Stimulated activated CD4-positive, alpha-beta T cell treated with anti-CD3 and anti-CD28 coated beads, TNF-alpha, amount 100 ng/mL, for 24 hours (primary cell): ENCODE measurements at places on chromosomes 1 and 21.

GRCh38 chr21:41045534-41046268, 122.3 kb upstream of the BACE2 start:
- no peak for DNase-seq

DNA sequence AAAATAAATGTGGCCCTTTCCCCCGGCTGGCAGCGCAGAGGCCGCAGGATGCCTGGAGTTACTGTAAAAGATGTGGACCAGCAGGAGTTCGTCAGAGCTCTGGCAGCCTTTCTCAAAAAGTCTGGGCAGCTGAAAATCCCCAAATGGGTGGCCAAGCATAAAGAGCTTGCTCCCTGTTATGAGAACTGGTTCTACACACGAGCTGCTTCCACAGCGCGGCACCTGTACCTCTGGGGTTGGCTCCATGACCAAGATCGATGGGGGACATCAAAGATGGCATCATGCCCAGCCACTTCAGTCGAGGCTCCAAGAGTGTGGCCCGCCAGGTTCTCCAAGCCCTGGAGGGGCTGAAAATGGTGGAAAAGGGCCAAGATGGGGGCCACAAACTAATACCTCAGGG, 95.9 kb downstream of the LRIG2 start:
- DNase-seq = no peak

DNA sequence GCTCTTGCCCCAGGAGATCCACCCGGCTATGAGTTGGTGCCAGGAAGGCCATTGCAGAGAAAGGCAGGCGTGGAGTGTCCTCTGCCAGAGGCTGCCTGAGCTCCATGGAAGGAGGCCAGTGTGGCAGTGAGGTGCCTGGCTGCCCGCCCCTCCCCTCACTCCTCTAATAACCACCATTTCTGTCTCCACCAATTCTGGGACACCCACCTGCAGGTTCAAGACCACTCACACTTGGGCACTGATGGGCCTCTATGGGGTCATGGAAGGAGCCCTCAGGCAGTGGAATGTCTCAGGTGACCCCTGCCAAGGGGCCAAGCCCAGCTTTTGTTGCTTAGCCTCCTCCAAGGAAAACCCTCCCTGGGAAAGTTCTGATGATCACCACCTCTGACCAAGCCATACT, 731.6 kb downstream of the MATN1 start:
- no peak for DNase-seq

- no peak for DNase-seq
These were observed 33.8 kb upstream of the COL6A1 start for GRCh38 chr21:45947716-45948255.

DNA sequence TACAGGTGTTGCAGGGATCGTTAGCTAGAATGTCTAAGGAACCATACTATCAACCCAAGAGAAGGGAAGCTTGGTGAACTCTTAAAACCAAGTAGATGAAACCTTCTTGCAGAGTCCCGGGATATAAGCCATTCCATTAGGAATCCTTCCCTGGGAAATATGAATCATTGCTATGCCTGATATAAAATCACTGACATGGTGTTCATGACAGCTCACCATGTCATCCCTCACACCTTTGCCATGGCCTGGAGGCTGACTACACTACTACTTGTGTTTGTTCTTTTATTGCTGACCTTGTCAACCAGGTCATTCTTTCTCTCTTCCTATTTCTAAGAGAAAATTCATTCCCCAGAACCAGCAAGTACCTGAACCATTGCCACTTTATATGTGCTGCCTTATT, 12.1 kb downstream of the ST6GALNAC3 start:
- no peak for DNase-seq

DNA sequence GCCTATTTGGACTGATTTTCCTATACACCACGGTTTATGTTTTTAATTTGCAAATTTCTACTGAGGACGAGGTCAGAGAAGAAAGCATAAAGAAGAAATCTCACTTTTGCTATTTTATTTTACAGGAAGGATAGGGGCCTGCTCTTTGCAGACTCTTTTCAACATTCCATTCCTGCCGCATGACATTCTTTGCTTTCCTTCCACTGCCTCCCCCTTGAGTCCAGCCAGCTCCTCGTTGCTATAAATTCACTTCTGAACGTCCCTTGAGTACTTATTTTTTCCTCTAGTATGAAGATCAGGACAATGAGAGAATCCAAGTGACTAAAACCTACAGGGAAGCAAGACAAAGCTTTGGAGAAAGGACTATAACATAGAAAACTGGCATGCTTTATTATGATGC, 53.4 kb upstream of the PTGFR start:
- no peak for DNase-seq

DNA sequence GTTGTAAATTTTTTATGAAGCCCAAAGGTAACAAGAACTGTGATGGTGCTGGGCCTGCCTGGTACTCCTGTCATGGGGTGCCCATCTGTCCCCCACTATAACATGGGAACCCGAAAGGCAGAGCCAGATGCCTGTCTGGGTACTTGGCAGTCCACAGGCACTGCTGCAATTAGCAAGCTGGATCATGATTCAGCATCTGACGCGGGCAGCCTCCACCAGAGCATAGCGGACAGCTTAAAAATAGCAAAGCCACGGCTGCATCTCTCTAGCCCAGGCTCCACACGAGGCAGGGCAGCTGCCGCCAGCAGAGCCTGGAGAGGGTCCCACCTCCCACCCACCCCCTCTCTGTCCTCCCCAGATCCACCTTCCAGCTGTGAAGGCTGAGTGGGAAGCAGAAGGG, 22.9 kb downstream of the SUSD4 start:
- no peak for DNase-seq

GRCh38 chr1:55063577-55063942, 24.2 kb downstream of the PCSK9 start:
- no peak for DNase-seq

GRCh38 chr1:30930631-30931173, 22.1 kb upstream of the SDC3 start:
- no peak for DNase-seq

GRCh38 chr21:14591377-14591776, 45.3 kb upstream of the SAMSN1 start:
- DNase-seq = no peak

DNA sequence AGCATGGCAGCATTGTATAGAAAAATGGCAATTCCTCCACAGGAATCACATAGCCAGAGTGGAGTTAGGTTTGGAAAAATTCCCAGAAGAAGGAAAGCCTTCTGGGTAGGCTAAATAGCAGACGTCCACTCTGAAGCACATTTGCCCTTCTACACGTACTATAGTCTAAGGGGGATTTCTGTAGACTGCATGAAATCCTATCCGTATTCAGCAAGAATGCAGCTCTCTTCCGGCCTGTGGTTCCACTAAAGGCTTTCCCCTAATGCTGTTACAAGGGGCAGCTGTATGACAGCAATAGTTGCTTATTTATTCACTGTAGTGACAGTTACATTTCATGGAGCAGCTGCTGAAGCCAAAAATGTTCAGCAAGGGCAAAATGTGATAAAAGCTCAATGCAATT, 263.6 kb downstream of the RWDD3 start:
- no peak for DNase-seq

GRCh38 chr1:14137411-14138134, 437.6 kb downstream of the PRDM2 start:
- no peak for DNase-seq

DNA sequence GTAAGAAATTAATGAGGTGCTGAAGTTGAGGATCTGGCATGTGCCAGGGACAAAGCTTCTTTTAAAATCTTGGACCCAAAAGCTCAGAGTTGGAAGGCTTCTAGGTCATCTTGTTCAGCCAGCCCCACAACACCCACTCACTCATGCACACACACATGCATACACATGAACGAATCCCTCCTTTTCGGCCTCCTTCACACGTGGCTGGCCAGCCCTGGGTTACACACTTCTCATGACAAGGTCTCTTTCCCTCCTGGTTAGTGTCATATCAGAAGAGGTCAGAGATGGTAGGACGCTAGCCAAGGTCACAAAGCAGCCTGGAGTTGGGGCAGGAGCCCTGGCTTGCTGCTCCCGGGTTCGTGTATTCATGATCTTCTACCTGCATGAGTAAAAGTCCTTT, 6.9 kb downstream of the DMBX1 start:
- no peak for DNase-seq

GRCh38 chr1:156660752-156661112, 16.5 kb downstream of the NES start:
- DNase-seq = no peak

- no peak for DNase-seq
These were observed 12.3 kb upstream of the GOLT1A start for GRCh38 chr1:204225841-204226735.

DNA sequence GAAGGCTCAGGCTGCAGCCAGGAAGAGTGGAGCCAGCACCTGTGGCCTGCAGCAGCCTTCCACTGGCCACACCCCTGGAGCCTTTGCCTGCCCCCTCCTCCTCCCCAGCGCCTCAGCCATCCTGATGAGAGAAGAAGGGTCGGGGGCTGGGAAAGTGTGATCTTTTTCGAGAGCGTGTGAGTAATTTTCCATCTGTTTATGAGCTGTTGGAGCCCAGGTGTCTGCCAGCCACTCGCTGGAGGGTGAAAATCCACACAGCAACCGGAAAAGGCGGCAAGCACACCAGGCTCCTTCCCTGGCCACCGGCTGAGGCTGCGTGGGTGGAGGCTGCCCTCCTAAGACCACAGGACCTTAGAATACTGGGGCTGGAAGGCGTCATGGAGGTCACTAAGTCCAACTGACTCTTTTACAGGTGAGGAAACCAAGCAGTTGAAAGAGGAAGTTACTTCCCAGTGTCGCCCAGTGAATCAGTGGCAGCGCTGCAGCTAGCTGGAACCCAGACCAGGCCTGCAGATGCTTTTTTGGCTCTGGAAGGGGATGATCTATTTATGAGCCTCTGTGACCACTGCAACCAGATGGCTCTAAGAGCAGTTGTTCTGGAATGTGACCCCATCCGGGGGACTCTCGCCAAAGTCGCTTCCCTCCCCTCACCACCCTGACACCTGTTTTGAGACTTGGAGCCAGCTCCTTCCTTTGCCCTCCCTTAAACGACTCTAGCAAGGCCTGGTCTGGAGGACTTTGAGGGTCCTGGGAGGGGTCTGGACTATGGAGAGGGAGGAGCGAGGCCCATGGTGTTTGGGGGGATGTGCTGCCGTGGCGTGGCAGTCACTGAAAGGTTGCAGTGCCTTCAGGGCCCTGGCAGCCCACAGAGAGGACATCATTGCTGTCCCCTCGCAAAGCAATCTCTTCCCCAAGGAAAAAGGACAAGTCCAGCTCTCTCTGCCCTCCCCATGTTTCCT, 54.5 kb downstream of the LGR6 start:
- DNase-seq = no peak

DNA sequence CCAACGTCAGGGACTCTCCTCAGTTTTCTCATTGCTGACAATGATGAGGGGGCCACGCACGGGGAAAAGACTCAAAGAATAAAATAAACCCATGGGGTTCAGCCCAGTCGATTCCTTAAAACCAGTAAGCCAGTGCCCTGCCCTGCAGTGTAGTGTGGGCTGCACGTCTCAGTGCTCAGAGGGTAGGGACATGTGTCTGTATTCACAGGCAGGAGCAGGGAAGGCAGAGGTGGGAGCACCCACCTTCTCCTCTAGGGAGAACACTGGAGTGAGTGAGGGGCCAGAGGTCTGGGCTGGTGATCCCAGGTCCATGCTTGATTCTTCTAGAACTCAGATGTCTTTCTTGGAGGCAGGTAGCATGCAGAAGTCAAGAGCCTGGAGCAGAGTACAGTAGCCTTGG, 303.6 kb downstream of the MATN1 start:
- no peak for DNase-seq

- no peak for DNase-seq
These were observed 87.8 kb downstream of the HLX start for GRCh38 chr1:220966881-220967611.

- no peak for DNase-seq
These were observed 10.1 kb downstream of the C1orf174 start for GRCh38 chr1:3889936-3890335.

- no peak for DNase-seq
These were observed 5.2 kb downstream of the DMRTA2 start for GRCh38 chr1:50417946-50418599.

- no peak for DNase-seq
These were observed 51.8 kb downstream of the CD160 start for GRCh38 chr1:145771056-145771455.

DNA sequence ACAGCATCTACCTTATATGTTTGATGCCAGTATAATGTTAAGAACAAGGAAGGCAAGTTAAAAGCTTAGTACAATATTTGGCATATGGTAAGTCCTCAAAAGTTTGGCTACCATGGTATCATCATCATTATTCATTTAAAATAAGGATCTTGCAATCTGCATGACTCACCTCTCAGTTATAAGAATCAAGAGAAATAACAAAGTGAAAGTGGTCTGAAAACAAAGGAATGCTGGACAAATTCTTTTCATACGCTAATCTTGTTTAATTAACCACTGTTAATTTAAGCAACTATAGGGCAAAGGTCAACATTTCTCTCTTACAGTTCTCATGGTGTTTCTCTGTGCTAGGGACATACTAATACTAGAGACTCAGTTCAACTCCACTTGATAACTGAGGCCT, 13.0 kb upstream of the CLDN19 start:
- no peak for DNase-seq

DNA sequence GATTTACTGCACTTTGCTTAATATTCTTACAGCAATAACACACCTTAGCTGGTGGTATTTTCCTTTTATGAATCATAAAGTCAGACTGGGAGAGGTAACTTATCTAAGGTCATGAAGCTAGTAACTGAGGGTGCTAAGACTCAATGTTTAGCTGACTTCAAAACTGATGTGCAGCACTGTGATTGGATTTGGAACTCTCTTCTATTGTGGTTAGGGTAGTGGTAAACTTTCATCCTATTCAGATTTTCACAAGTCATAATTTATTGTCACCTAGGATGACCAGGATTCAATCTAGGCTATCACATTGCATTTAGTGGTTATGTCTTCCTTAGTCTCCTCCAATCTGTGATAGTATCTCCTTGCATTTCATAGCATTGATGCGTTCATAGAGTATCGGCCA, 18.9 kb downstream of the EPB41 start:
- no peak for DNase-seq

- no peak for DNase-seq
These were observed 114.3 kb downstream of the DHRS3 start for GRCh38 chr1:12503709-12504108.

DNA sequence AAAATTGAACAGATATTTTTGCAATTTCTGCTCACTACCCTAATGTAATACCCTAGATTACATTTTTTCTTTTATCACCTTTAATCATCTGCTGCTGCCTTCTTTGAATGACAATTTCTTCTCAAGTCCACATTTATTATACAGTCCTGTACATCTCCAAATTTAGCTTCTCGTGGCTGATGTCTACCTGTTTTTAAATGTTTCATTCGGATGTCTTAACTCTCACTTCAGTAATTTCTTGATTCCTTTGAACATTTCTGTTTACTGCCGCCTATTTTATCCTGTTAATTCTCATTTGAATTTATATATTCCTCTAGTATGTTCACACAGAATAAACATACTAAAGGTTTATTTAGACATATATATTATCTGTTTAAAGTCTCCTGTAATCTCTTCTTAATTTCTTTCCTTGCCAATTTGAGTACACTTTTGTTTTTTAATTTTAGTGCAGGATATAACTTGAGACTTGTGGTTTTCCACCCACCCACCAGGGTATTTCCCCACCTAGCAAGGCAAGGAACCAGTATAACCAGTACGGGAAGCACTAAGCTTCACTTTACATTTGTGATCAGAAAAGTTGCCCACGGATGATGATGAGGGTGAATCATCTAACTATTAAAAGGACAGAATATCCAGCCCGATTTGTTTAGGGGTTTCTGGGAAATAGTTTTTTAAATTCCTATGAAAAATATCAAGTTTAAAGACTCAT, 12.7 kb downstream of the INSL5 start:
- DNase-seq = peak; percentile 52
